ENCODE measurements at places on chromosomes 12 and 14.

- DNase-seq = no peak
Measured at GRCh38 chr12:34598352-34598827, 576.1 kb downstream of the ALG10 start.

- DNase-seq = no peak
Measured at GRCh38 chr14:103023881-103024473, 33.4 kb downstream of the CDC42BPB start.

GRCh38 chr12:103772367-103773108 lies 68.5 kb downstream of the NT5DC3 start:
- DNase-seq = no peak

- DNase-seq = no peak
Measured at GRCh38 chr14:24337824-24338175, 2.0 kb downstream of the RIPK3 start.

DNA sequence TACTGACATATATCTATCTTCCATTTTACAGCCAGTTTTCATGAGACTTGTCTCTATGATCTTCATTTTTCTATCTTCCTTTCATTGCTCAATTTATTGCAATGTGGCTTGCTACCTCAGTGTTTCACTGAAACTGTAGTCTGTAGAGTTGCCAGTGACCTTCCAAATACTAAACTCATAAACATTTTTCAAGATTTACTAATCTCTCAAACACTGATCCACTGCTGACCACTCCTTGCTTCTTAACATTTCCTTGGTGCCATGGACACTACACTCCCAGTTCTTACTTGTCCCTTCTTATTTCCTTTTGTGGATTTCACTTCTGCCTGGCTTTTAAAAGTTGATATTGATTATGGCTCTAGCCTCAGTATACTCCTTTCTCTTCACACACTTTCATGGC lies 95.4 kb upstream of the SLCO1C1 start:
- no peak for DNase-seq

- no peak for DNase-seq
Measured at GRCh38 chr14:102777711-102778337, 575 bp downstream of the TRAF3 start.

DNA sequence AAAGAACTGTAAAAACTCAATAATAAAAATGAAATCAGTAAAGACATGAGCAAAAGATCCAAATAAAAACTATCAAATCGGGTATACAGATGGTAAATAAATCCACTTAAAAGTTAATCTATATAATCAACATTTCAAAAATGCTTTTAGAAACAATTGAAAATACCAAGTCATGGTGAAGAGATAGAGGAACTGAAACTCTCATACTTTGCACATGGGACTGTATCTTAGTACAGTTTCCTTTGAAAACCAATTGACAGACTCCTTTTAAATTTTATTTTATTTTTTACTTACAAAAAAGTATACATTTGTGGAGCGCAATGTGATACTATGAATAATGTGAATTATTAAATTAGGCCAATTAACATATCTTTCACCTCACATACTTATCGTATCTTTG lies 98.6 kb upstream of the FAR2 start:
- DNase-seq = no peak

All from breast epithelium (tissue), 4 donors.